Activated CD8-positive, alpha-beta memory T cell treated with anti-CD3 and anti-CD28 coated beads for 1 hour (primary cell): ENCODE measurements at places on chromosomes 4 and X.

GRCh38 chrX:1442016-1442665, 10.6 kb downstream of the ASMTL start:
- no peak for DNase-seq

DNA sequence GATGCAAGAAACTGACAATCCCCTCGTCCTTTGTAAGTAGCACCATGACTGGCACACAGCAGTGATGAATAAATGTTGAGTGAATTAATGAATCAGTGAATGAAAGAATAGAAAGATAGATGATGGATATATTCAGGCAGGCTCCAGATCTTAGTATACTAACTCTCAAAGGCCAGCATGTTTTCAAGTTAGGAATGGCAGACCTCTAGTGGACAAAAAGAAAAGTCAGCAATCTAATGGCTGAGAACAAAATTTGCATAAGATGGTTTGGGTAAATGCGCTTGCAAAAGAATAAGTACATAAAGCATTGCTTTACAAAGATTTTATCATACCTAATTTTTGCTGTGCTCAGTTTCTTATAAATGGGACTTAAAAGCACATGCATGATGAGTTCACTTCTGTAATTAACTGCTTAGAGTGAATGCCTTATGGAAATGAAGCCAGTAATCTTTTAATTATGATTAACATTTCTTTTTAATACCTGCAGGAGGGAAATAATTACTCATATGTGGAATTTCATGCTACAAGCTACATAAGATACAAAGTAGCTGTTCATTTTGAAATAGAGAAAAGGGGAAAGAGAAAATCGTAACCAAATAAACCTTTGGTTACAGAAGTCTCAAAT, 126.9 kb upstream of the GPRIN3 start:
- no peak for DNase-seq

GRCh38 chrX:4193500-4194155, 480.2 kb upstream of the PRKX start:
- no peak for DNase-seq

DNA sequence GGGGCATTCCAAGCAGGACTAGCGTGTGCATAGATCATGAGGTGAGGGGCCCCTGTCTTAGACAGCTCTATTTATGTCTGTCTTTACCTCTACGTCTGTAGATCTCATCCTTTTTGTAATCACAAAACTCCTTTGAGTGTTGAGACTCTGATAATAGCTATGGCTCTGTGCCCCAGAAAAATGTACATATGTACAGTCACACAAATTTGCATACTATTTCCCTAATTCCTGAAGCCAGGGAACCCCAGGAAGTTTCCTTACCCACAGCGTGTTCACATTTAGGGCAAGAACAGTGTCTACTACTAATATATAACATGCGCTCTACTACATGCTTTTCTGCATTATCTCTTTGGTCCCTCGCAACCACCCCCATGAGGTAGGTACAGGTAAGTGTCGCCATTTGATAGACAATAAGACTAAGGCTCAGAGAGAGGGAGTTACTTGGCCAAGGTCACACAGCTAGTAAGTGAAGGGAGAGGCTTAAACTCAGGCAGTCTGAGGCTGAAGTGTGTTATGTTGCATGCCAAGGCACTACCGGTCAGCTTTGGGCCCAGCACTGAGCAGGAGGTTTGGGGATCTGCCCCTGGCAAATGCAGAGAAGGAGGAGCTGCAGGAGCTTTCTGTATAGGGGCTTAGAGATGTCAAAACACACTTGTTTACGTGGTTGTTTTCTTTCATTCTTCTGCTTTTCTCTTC, 21.0 kb upstream of the CITED1 start:
- no peak for DNase-seq

DNA sequence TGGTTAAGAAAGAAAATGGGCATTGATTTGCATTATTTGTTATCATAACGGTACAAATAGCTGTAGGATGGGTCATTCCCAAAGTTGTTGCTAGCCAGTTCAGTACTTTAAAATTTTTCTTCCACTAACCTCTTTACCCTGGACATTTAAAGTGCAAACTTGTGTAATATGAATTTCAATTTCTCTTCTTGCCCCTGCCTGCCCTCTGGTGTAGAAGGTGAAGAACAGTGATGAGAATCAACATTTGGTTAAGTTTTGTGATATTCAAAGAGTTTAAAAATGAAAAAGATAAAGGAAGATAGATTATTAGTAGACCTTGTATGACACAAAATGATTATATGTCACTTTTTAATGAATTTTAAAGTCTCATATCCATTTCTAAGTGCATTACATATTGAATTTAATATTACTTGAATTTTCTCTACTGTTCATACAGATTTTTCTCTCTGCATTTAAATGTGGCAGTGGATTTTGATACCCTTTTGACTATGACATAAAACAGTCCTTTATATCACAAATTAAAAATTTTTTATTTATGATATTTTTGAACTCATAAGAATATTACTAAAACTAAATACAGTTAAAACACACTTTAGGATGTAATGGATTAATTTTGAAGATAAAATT, 337.7 kb downstream of the BMPR1B start:
- no peak for DNase-seq

GRCh38 chrX:148681605-148682004, 181.2 kb downstream of the AFF2 start:
- DNase-seq: no peak

- DNase-seq: no peak
Observed at GRCh38 chr4:16140231-16140878, 56.5 kb upstream of the PROM1 start.

- no peak for DNase-seq
Observed at GRCh38 chr4:76562836-76563453, 127.9 kb downstream of the SHROOM3 start.

GRCh38 chr4:80425124-80426100, 89.9 kb downstream of the CFAP299 start:
- DNase-seq: no peak
